ENCODE measurements at places on chromosomes 3 and 15.
A peak's percentile ranks its signal among the peaks of the same experiment; 100 is the strongest.

GRCh38 chr15:76260246-76260938, 50.9 kb downstream of the ETFA start:
- no peak for DNase-seq

- DNase-seq, result no peak
These were observed 337.5 kb downstream of the GAP43 start for GRCh38 chr3:115960799-115961198.

DNA sequence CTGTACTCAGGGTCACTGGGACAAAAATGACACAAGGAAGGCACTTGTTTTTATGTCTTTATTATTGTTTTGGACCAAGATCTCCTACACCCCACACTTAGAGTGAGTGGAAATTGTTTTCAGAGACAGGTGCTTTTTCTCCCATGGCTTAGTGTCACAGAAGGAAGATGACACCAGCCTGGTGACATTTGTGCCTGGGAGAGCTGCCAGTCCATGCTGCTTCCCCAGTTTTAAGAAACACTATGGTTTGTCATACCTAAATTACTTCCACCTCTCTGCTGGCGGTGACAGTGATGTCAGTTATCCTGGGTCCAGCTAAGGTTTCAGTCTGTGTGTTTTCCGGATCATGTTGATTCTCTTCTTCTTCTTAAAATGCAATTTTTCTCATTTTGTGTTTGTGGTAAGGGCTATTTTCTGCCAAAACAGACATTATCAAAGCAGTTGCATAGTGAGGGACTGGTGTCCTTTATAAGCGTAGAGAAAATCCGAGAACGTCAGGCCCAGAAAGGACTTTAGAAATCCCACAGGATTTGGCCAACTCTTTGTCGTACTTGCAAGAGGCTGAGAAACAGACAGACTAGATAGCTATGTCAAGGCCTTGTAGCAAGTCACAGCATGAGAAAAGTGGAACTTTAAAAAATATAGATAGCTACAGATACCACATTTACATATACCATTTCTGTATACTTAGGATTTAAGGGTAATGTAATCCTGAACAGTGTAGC, 149.5 kb downstream of the TP63 start:
- DNase-seq, result no peak

DNA sequence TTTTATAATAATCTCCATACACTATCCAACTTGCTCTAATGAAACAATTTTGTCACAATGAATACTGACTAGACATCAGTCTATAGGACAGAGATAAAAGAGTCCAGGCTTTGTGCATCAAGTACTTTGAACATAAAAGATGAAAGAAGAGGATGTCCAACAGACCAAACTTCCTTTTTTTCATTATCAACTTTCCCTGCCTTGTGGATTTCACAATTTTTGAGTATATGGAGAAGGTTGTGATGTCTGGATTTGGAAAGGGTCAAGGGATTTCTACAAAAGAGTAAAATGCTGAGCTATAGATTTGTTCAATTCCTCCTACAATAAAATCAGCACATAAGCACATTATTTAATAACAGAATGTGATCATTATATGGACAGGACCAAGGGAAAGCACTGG, 25.7 kb downstream of the CD47 start:
- no peak for DNase-seq

DNA sequence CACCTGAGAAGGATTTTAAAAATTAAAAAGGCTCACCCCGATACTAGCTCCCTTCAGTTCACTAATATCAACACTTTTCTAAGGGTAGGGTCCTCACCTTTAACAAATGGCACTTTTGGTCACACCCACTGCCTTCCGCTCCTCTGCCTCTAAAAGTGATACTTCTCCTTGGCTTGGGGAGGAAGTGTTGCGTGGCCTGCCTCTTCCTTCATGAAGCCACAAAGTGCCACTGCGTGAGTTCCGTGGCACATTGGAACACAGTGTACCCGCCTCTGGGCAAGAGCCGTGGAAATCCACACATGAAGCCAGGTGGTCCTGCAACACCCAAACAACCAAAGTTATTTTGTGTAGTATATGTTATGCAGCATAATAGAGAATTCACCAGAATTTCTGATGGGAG, 3.9 kb downstream of the B4GALT4 start:
- peak; percentile 22 for DNase-seq

DNA sequence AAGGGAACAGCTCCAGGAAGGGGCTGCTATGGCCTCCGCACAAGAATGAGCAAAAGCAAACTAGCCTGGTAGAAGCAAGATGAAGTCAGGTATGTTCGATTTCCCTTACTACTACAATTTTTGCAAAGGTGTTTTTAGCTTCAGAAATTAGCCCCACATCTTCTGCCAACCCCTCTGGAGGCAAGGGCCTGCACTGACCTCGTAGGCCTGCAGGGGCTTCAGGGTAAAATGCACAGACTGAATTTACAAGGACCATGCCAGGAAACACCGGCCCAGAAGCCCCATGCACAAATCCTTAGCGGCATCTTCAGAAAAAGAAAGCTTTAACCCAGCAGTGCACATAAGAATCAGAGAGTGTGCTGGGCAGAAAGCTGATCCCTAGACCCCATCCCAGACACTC, 53.0 kb downstream of the SLC6A1 start:
- DNase-seq, result no peak

- DNase-seq, result no peak
These were observed 283.1 kb downstream of the XXYLT1 start for GRCh38 chr3:194987571-194988494.

- no peak for DNase-seq
These were observed 70.3 kb downstream of the NUP210 start for GRCh38 chr3:13349823-13350222.

DNA sequence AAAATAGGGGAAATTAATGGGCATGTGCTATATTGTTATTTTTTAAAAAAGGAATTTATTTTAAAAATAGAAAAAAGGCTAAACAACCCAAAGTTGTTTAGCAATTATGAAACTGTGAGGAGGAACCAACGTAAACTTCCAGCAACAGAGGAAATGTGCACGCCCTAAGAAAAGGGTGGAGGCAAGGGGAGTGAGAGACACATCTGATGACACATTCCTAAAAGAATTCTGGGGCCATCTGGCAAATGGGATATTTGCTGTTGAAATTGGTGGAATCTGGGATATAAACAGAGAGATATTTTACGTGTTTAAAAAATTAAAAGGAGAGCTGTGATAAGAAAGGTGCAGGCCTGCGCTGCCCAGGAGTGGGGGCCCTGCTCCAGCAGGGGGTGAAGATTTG, 50.8 kb upstream of the MUC13 start:
- no peak for DNase-seq

- no peak for DNase-seq
These were observed 44.1 kb upstream of the TBC1D23 start for GRCh38 chr3:100216713-100217112.

DNA sequence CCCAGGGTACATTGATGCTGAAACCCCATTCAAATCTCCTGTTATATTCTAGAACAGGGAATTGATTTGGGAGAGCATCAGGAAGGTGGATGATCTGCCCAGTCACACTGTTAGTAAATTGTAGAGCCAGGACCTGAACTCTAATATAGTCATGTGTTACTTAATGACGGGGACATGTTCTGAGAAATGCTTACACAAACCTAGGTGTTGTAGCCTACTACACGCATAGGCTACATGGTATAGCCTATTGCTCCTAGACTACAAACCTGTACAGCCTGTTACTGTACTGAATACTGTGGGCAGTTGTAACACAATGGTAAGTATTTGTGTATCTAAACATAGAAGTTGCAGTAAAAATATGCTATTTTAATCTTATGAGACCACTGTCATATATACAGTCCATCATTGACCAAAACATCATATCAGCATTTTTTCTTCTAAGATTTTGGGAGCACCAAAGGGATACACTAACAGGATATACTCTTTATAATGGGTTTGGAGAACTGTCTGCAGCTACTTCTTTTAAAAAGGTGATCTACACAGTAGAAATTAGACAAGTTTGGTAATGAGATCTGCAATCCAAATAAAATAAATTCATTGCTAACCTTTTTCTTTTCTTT, 5.8 kb downstream of the B2M start:
- DNase-seq, result no peak

GRCh38 chr3:38360345-38360744, 13.8 kb downstream of the XYLB start:
- DNase-seq, result no peak

DNA sequence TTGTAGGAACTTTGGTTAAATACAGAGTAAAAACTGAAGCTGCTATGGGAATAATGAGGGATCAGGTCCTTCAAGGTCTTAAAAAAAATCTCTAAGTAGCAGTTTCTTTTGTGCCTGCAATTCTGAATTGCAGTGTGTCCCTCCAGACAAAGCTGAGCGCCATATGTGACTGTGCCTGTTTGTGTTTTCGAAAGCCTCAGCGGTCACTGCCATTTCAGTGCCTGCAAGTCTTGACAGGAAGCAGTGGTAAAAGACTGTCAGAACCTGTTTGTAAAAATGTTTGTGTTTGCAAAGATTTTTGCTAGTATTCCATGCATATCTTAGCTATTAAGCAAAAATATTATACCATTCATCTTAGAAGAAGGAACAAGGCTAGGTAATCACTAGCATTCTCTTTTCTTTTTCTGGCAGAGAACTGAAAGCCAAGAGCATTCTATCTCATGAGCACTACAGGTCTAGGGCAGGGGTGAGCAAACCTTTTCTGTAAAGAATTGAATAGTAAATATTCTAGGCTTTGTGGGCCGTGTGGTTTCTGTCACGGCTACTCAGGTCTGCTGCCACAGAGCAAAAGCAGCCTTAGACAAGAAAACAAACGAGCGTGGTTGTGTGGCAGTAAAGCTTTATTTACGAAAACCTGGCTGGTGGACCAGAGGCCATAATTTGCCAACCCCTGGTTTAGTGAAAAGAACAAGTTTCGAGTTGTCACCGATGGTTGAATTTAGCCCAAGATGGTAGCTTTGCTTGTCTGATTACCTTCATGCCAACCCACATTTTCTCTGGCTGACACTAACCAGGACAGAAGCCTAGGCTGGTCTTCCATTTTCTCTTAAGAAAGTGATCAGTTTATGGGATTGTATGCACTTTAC, 134.4 kb downstream of the CACNA1D start:
- no peak for DNase-seq

GRCh38 chr15:35810007-35810406, 264.0 kb upstream of the DPH6 start:
- no peak for DNase-seq

- no peak for DNase-seq
These were observed 36.7 kb upstream of the ZNF710 start for GRCh38 chr15:89964232-89964954.

- DNase-seq, result no peak
These were observed 1455.6 kb upstream of the GBE1 start for GRCh38 chr3:83216919-83217594.

DNA sequence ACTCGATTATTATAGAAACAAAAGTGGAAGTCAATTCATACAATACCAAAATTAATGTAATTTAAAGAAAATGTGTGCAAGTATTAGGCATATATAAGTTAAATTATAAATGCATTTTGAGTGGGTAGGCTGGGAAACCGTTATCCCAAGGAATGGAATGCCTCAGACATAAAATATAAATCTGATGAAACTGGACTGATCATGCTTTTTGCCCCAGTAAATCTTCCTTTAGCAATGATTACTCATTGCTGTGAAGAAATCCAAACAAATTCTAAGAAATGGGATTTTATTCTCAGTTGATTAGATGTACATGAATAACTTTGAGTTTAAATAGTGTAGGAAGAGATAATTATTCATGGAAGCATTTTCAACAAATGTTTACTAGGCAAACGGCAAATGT, 185.5 kb upstream of the KCNMB2 start:
- DNase-seq, result no peak

- no peak for DNase-seq
These were observed 773.1 kb upstream of the NR2F2 start for GRCh38 chr15:95557226-95558046.

DNA sequence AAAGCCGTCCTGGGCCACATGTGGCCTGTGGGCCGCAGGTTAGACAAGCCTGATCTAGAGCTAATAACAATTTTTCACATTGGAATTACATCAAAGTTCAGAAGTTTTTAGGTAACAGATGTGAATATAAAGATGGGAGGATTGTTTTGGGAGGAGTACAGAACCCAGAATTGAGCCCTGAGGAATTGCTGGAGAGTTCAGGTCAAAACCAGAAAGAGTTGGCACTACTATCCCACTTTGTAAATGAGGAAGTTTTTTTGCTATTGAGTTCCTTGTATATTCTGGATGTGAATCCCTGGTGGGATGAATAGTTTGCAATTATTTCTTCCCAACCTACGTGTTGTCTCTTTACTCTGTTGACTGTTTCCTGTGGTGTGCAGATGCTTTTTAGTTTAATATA, 109.5 kb upstream of the LIPC start:
- DNase-seq, result no peak

- DNase-seq, result no peak
These were observed 3.2 kb upstream of the PLXND1 start for GRCh38 chr3:129609591-129610182.

DNA sequence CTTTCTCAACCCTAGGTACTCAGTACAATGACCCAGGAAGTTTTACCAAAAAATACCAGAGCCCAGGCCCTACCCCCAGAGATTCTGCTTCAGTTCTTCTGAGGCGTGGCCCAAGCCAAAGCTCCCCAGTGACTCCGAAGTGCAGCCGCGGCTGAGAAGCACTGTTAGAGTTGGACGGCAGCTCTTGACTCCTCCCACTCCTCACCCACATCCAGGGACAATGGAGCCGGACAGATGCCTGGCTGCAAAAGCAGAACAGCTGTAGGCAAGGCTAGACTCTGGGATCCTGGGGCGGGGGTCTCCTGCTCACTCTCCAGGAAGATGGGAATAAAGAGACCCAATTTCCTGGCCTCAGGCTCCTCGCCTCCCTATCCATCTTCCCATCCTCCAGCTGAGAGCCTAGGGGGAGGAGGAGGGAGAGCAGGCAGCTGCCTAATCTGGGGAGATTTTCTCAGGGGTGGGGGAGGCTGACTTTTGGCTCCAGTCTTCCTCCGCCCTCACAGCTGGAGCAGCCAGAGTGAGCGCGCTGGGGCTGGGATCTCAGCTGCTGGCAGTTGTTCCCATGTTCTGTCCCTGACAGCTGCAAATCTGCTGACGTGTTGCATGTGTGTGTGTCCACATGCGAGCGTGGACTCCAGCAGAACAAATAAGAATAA, 223.8 kb downstream of the OPA1 start:
- DNase-seq, result no peak

- DNase-seq, result no peak
These were observed 1080.1 kb upstream of the ALCAM start for GRCh38 chr3:104286645-104287044.

GRCh38 chr3:129938140-129938930, 36.2 kb upstream of the TRH start:
- DNase-seq, result no peak

DNA sequence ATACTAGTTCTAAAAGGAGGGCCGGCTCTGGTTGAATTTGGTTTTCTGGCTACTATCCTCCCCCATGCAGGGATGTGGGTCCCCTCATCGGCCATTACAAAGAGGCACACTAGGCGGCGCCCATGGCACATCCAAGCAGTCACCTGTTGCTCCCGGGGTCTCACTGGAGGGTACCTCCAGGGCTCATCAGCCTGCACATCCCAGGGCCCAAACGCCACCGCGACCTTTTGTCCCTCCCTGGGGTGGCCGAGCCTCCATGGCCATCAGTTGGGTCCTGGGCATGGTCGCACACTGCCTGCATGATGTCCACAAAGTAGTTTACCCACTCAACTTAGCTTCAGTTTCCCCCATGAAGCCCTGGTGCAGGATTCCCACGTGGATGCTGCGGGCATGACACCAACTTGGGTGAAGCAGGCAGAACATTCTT, 28.3 kb downstream of the IDH3A start:
- DNase-seq, result peak; percentile 27
